ENCODE measurements at places on chromosomes 5 and 9.

- peak; percentile 76 for DNase-seq
Observed at GRCh38 chr9:128162215-128163026, 2.4 kb downstream of the BBLN start.

- DNase-seq: peak; percentile 61
Observed at GRCh38 chr9:14692470-14693250, 572 bp downstream of the ZDHHC21 start.

GRCh38 chr5:73793911-73794310 is 167.9 kb downstream of the ARHGEF28 start:
- no peak for DNase-seq

DNA sequence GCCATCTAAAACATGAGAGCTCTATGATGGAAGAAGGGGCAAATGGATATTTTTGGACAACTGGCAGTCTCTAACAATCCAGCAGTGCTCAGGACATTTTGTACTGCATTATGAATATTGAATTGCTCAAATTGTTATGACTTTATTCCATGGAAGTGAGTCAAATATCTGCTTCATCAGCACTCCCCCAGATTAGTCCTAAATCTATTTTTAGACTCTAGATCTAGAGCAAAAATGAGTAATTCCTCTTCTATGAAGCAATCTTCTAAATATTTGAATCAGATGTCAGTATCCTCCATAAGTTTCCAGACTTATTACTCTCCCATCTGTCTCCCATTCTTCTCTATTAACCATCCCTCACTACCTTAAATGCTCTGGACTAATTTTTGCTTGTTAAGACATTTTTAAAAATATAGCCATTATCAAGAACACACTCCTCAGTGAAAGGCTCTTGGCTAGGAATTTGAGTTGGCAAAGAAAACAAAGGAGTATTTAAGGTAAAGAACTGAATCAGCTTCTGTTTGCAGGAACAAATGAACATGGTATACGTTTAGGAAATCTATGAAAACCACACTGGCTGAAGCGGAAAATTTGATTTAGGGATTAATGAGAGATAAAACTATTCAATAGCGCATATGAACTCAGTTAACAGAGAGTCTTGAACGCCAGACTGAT is 300.9 kb downstream of the MCTP1 start:
- no peak for DNase-seq

DNA sequence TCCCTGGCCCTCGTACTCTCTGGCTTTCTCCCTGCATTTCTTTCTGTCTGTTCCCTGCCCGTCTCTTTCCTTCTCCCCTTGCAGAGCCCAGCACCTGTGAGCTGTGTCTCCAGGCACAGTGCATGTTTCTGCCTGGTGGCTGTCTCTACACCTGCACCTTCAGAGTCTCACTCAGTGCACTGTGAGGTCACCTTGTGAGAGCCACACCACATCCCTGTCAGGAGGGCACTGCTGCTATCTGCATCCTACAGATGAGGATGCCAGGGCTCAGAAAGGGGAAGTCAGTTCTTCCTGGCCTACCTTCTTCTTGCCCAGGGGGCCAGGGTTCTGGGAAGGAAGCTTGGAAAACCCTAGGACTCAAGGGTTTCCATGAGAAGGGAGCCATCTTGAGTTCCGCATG is 69.7 kb upstream of the NEURL1B start:
- DNase-seq: no peak

DNA sequence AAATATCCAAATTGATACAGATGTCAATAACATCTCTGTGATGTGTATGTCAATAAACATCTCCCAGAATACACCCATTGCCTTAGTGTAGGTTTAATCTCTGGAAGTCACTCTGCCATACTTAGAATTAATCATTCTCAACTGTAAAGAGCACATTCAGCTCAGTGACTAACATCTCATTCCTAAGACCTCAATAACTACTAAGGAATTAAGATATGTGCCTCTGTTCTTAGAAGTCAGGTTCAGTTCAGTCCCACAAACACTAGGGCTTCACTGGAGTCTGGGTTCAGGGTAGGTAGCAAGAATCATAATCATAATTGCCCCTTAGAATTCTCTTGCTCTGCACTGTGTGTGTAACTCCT is 31.7 kb downstream of the UGCG start:
- DNase-seq: no peak

DNA sequence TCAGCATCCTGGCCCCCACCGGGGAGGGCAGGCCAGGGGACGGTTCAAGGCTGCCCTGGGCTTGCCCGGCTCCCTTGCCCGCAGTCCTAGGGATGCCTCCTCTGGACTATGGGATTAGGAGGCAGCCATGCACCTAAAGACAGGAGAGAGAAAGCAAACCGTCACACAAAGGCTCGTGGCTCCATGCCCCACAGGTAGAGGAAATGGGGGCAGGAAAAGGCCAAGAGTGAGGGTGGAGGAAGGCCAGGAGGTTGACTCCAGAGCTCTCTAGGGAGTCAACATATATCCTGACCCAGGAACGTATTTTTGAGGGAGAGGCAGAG is 9.7 kb downstream of the MGAT1 start:
- DNase-seq: no peak

DNA sequence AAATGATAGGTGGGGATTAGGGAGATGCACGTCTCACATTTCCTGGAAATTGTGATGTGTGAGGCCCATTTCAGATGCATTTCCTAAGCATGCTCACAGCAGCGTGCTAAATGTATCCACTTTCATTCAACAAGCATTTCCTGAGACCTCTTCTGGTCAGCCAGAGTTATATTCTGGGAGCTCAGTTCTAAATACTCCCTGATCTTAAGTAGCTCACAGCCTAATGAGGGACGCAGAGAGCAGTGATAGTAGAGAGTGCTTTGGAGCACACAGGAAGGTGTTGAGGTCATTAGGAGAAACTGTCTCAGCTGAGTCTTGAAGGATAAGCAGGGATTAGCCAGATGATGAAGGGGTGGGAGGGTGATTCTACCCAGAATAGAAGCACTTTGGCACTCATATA is 46.2 kb upstream of the FSD1L start:
- no peak for DNase-seq

GRCh38 chr5:17694914-17695313 is 60.7 kb downstream of the TAF11L14 start:
- no peak for DNase-seq

- peak; percentile 92 for DNase-seq
Observed at GRCh38 chr9:137064027-137064879, 6.1 kb downstream of the SAPCD2 start.

GRCh38 chr5:103014983-103015382 is 105.0 kb downstream of the GIN1 start:
- no peak for DNase-seq

DNA sequence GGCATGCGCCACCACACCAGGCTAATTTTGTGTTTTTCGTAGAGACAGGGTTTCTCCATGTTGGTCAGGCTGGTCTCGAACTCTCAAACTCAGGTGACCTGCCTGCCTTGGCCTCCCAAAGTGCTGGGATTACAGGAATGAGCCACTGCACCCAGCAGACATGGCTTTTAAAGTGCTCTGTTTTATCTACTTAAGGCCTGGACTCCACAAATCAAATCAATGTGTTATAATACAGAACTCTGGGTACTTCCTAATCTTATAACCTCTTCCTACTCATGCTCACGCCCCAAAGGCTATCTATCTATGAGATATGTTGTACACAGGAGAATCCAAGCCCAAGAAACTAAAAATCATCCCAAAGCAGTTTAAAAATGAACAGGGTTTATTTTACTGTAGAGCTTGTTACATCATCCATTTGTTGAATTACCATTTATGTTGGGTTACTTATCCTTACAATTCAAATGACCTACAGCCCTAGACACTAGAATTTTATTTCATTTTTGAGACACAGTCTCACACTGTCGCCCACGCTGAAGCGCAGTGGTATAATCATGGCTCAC is 155.1 kb downstream of the EFNA5 start:
- DNase-seq: no peak

DNA sequence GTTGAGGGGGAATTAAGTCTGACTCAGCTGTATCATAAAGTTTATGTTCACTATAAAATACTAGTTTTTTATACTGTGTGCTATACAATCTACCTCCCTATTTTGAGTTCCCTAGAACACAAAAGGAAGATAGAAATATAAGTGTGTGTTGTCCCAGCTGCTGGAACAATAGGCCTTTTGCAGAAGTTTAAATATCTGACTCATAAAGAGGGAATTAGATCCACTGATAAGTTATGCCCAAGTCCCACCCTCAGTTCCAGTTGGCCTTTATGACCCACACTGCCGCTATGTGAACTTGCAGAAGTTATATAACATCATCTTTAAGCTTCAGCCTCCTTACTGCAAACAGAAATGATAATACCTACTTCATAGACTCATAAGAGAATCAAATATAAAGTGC is 88.5 kb upstream of the DAB2 start:
- no peak for DNase-seq

DNA sequence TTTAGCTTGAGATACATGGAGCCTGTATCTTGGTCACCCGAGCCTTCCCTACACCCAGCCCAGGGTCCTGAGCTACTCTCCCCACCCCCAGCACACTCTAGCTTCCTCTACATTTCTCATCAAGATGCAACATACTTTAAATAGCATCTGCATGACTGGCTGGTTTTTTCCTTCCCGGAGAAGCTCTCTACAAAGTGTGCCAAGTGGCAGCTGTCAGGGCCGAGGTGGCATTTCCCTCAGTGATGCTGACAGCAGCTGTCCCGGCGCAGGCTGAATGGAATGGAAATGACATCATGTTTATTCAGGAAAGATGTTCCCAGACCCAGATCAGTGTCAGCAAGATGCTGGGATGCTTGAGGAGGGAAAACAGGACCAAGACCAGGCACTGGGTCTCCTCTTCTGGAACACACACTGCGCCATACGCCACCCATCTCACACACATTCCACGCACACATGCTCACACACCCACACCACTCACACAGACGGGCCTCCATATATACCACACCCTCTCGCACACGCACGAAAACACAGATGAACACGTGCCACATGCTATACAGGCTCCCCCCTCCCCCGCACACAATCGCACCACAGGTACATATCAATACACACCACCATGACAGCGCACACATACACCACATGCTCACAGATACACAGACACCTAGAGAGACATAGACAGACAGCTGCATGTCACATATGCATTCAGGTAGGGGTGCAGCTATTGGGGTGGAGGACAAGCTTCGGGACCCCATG is 67.8 kb downstream of the LHX2 start:
- no peak for DNase-seq

- no peak for DNase-seq
Observed at GRCh38 chr9:91416096-91416712, 7.4 kb downstream of the NFIL3 start.

- no peak for DNase-seq
Observed at GRCh38 chr9:128637656-128638055, 19.0 kb downstream of the DYNC2I2 start.

DNA sequence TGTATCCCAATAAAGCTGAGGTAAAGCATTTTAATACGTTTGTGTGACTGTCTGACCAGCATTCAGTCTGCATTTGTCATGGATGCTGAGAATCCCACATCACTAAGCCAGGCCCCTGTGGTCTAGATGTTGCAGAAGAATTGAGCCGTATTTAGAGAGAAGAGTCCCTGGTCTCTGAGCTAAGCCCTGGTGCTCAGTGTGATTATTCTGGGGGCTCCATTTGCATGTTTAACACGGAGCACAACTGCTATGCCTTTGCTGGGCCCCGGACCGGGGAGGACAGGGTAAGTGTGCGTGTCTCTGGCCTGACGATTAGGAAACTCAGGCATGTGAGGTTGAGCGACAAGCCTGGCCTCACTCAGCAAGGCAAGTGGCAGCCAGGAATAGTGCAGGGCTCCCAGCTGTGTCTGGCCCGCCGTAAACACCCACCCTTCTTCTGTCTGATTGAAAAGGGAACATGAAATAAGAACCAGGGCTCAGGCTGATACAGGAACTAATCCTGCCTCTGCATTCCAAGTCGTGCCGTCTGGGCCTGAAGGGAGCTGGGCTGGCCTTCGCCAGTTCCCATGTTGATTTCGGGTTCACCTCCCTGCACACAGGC is 22.3 kb downstream of the FAM78A start:
- DNase-seq: peak; percentile 83

DNA sequence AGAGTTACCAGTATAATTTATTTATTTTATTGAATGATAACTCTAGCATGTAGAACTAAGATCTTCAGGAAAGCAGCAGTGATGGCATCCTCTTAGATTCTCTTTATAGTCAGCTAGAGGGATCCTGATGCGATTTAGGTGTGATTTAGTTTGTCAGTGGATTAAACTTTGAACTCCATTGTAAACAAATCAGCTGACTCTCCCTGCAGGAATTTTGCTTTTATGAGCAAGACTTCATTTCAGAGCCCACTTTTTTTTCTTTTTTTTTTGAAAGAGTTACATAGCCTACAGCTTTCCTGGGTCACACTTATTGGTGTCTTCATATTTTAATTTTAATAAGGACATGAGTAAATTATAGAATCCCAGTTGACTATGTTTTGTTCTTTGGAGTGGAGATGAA is 93.8 kb upstream of the SEMA6A start:
- no peak for DNase-seq

DNA sequence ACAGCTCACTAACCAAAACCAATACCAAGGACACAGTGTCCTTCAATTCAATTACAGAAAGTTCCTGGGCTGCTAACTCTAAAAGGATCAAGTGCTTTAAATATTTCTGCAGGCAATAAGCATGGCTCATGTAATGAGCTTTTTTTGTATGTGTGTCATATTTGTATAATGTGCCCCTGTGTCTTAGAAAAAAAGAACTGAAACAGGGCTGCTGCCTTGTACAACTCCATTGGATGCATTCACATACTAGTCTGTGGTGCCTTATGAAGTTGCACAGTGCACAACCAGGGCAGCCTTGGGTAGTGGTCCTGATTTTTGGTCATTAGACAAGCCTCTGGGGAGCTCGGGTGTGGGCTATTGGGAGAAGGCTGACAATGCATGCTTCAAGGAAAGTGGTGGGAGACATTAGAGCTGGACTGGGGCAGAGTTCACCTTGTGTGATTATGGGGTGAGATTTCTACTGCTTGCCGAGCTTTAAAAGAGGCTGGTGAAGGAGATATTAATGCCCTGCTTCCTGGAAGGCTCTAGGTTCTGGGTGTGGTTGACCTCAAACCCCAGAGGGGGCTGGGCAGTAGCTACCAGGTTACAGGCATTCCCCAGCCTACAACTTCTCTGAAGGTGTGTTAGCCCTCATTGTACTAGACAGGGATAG is 3.6 kb upstream of the CPEB4 start:
- DNase-seq: no peak

DNA sequence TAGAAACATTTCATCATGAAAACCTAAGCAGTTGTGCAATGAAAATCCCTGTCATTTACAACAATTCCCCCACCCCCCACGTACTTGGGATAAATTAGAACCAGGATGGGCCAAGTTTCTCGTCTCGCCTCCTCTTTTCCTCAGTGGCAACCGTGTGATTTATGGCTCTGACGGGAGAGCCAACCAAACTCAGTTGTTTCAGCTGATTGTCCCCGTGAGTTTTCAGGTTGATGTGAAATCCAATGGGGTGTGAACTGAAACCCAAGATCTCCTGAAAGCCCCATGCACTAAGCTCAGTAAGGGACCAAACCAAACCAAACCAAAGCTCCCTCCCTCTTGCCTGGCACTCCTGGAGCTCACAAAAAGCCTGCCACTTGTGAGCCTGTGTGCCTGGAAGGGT is 138.7 kb upstream of the SLC24A2 start:
- DNase-seq: no peak

All from Right ventricle myocardium inferior (tissue), 1 donor.